ENCODE measurements at places on chromosomes 12 and 14. TPM values are rescaled to one million over a fixed set of nuclear protein-coding genes. Genes with fewer than 3 reads are reported as not detected.

Gene PRIMA1
- total RNA-seq = not detected

Gene KRT6A
- 2.5 TPM for total RNA-seq

Gene NTF3
- total RNA-seq = not detected

Gene STAC3
- 0.63 TPM for total RNA-seq

Gene ASB2
- total RNA-seq = 0.32 TPM

Gene OASL
- 0.17 TPM for total RNA-seq

Gene TAS2R8
- total RNA-seq = not detected

Gene OR4M1
- total RNA-seq = not detected

Gene ASCL1
- total RNA-seq = not detected

Gene ANO4
- 0.94 TPM for total RNA-seq

Gene ATF7IP
- total RNA-seq = 13.6 TPM

Gene SIX1
- 9.8 TPM for total RNA-seq

Gene GLS2
- total RNA-seq = 0.16 TPM

Gene POTEM
- total RNA-seq = not detected

Gene MYL6B
- 137 TPM for total RNA-seq

Gene TMED8
- total RNA-seq = 3.5 TPM

Gene NUMB
- 18.0 TPM for total RNA-seq

Gene CGRRF1
- 10.9 TPM for total RNA-seq

Gene CELA1
- total RNA-seq = not detected

Gene ENDOU
- total RNA-seq = 0.09 TPM

Gene SAMD15
- 0.94 TPM for total RNA-seq

Gene KRT71
- not detected for total RNA-seq

Gene GOLGA3
- 73.9 TPM for total RNA-seq

Gene ETFBKMT
- 3.9 TPM for total RNA-seq

Gene CLSTN3
- 16.2 TPM for total RNA-seq

Gene PTGR2
- 5.9 TPM for total RNA-seq

Gene IFT81
- total RNA-seq = 24.4 TPM

Gene CEBPE
- 0.16 TPM for total RNA-seq
